Stimulated activated CD8-positive, alpha-beta memory T cell treated with anti-CD3 and anti-CD28 coated beads, Interleukin-4, amount 100 ng/mL, for 4 hours (primary cell): ENCODE measurements at places on chromosomes 4 and X.

GRCh38 chr4:158189422-158189821 is 16.6 kb upstream of the GASK1B start:
- DNase-seq = no peak

- no peak for DNase-seq
These were observed 99.5 kb downstream of the FBXW7 start for GRCh38 chr4:152436384-152436783.

DNA sequence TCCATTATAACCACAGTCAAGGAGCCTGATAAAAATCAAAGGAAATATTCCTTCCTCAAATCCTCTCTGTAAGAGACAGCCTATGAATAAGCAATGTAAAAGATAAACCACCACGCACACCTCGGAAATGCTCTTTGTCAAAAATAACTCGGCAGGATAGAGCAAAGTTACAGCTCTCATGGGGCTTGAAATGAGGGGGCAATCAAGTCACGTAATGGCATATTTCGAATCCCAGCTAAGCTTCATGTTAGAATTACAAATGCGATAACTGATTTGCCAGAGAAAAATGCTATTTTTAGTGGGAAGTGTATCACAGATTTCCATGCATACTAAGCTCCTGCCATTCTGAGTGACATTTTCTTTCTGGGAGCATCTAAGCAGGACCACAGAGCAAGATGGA is 49.4 kb downstream of the EVC2 start:
- no peak for DNase-seq

DNA sequence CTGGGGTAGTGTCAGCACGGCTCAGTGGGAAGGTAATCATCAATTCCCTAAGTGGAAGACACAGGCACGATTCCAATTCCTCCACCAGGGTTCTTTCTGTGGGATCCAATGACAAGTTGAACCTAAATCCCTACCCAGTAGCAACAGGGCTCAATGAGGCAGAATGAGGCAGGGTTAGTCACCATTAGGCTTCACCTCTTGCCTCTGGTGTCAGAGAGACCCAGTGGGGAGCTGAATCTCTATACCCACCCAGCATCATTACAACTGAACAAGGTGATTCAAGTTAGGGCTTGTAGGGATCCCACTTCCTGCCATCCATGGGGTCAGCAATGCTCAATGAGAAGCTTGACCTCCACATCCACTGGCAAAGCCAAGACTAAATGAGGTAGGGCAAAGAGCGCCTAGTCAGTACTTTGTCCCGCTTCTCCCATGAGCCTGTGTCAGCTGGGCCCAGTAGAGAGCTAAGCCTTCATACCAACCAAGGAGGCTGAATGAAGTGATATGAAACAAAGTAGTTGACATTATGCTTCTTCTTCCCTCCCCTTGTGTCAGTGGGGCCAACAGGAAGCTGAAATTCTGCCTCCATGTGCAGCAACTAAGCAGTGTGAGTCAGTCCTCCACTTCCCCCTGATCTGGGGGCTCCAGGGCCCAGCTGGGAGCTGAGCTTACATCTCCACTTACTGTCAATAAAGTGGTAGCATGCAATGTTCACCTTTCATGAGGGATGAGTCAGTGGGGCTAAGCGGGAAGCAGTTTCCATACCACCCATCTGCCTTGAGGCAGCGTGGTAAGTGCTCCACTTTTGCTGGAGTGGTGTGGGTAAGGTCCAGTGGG is 36.4 kb upstream of the RBM41 start:
- DNase-seq = no peak

DNA sequence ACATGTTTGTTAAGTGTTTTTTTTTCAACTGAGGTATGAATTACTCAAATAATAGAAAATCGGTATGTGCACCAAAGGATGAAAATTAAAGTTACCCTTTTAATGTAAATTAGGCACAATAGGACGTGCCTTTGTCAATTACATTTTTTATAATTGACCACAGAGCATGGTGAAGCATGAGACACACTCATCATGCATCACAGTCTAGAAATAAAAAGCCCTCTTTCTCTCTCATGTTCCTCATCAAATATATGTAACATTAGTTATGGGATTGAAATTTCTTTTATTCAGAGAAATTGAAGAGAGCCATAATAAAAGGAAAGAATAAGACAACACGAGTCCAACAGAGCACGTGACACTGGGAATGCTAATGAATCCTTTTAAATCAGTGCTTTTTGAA is 3.5 kb downstream of the GNRHR start:
- no peak for DNase-seq

GRCh38 chr4:94764069-94764468 is 6.3 kb downstream of the BMPR1B start:
- DNase-seq = no peak

DNA sequence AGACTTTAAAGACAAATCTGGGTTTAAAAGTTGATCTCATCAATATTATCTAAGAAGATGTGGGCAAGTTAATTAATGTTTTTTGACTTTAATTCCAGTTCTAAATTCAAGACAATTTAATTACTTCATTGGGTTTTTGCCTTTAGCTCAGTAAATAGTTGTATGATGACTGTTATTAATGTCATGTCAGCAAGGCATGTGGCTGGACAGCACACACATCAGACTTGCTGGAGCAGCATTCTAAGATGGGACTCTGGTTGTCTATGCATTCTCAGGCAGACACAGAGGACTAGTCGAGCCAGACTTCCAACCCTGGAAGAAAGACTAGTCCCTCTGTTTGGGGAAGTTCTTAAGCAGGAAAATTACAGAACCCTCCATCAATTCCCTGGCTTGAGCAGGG is 180.7 kb upstream of the GK2 start:
- DNase-seq = no peak

DNA sequence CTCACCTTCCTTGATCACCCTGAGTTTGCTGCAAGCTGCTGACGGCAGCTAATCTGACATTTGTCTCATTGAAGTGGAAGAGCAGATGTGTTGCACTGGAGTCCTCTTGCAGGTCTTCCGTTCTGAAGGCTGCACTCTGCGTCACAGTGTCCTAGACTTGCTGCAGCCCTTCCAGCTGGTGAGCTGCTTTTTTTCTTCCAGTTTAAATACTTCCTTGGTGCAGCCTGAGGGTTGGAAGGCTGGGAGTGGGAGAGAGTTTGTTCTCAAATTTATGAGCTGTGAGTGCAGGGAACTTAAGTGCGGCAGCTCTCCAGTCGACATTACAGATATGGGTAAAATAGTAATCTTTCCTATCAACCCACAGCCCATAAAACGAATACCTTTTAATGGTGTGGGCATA is 303.6 kb upstream of the FAT1 start:
- DNase-seq = no peak

DNA sequence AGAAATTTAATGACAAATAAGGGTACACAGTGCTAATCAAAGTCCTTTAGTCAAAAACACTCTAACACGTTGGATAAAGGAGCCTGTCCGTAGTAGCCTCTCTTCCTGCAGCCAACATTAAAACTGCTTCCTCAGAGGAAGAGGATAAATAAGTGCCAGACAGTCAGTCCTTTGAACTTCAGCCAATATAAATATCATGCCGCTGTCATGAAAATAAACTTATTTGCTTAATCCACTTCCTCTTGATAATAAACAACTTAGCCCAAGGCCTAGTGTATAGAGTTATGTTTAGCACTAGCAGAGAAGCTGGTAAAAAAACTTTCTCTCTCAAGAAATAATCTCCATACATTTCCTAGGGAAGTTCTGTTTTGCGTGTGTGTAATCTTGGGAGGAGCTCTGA is 196.7 kb downstream of the HS3ST1 start:
- no peak for DNase-seq

DNA sequence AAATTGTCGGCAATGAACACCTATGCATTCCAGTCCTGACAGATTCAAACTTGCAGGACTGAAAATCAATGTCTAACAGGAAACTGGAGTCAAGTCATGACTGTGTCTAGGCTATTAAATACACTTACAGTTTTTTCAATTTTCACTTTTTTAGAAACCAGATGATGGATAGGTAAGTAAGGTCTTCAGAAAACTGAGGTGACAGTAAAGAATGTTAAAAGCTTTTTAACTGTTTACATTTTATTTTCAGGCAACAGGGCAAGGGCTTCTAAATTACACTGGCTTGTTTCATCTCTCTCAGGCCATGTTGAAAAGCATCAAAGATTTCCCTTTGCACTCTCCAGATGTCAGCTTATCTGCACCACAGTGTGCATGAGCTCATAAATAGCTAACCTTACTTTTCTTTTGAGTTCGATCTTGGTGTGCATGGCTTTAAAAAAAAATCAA is 65.2 kb downstream of the SEC24D start:
- no peak for DNase-seq

GRCh38 chr4:46508216-46508615 is 118.3 kb upstream of the GABRA2 start:
- DNase-seq = no peak

- no peak for DNase-seq
These were observed 626 bp upstream of the FRAS1 start for GRCh38 chr4:78056265-78057129.

DNA sequence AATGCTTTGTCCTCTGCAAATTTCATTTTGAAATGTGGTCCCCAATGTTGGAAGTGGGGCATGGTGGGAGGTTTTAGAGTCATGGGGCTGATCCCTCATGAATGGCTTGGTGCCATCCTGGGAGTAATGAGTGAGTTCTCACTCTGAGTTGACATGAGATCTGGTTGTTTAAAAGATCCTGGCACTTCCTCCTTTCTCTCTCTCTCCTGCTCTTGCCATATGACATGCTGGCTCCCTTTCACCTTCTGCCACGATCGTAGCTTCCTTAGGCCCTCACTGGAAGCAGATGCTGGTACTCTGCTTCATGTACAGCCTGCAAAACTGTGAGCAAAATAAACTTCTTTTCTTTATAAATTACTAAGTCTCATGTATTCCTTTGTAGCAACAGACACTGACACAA is 262.0 kb downstream of the IL15 start:
- no peak for DNase-seq

- DNase-seq = no peak
These were observed 102.8 kb downstream of the CHRDL1 start for GRCh38 chrX:110692866-110693265.

DNA sequence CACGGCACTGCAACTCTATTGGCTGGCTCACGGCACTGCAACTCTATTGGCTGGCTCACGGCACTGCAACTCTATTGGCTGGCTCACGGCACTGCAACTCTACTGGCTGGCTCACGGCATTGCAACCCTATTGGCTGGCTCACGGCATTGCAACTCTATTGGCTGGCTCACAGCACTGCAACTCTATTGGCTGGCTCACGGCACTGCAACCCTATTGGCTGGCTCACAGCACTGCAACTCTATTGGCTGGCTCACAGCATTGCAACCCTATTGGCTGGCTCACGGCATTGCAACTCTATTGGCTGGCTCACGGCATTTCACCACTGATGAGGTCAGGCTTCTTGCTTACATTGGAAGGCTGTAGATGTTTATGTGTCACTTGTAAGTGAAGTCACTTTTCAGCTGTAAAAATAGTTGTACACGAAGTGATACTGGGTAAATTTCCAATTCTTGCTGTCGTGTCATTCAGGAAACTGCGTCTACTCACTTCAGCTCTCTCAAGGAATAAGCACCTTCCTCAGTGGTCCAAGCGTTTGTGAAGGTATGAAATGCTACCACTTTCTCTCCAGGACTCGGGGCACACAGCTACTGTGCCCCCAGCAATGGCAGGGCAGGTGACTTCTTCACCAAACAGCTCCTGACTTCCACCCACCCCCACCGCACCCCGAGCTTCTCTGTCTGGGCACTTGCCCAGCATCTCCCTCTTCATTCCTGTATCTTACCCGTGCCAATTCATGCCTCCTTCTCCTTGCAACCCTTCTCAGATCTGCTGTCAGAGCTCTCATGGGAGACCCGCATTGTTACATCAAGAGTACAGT is 141.3 kb downstream of the AFAP1 start:
- no peak for DNase-seq

GRCh38 chr4:106424426-106424825 is 55.8 kb upstream of the GIMD1 start:
- no peak for DNase-seq

- DNase-seq = no peak
These were observed 66.7 kb downstream of the GPM6A start for GRCh38 chr4:175745329-175745728.

GRCh38 chr4:144716778-144717177 is 70.8 kb downstream of the HHIP start:
- no peak for DNase-seq

DNA sequence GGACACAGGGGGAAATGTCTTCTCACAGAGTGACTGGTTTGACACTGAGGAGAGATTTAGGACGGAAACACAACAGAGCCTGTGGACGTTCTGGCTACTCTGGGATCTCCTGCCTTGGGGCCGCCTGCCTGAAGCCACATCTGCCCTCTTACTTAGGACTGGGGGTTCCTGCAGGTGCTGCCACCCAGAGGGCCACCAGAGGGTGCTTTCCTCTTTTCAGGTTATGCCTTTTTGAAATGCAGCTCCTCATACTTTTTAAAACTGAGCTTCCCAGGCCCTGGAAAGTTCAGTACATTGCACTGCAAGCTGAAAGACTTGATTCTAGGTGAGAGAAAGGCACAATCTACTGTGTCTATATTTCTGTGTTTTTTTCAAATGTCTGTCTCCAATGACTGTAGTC is 92.2 kb upstream of the PGRMC2 start:
- DNase-seq = no peak

DNA sequence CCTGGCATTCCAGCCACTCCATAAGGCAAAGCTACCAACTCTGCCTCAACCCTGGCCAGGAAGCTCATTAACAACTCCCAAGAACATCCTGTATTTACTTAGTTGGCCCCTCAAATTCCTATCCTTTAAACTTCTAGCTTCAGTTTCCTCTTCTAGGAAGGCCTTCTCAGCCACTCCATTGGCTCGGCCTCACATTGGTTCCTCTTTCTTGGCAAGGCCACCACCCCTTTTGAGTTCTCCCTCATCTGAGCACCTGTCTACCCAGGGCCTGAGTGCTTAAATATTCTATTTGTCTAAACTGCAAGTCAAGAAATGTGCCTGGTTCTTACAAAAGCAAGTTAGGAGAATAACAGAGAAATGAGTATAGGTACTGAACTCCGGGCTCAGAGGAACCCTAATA is 10.0 kb downstream of the SMC1A start:
- DNase-seq = no peak

GRCh38 chr4:128353791-128354190 is 66.2 kb upstream of the PGRMC2 start:
- no peak for DNase-seq

GRCh38 chr4:107183155-107183774 is 147.2 kb upstream of the DKK2 start:
- no peak for DNase-seq

DNA sequence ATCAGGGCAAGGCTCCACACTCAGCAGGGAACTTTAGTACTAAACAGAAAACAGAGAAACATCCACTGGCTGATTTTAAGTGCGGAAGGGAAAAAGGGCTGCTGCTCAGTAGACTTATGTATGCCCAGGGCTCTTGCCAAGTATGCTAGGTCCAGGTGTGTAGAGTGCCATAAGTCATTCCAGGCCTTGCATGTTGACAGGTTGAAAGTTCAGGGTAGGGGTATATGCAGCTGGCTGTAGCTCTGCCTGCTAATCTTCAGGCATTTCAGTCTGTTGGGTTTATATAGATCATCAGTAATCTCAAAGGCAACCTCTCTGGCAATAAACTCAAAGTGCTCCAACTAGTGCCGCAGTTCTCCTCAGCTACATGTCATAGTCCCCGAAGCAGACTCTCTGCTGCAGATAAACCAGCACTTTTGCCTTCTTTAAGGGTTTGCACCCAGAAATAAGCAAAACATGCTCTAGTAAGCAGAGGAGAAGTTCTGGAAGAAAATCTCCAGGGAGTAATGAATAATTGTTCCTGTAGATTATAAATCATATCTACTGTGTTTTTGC is 134.9 kb upstream of the GRIA3 start:
- no peak for DNase-seq
